ENCODE measurements at places on chromosomes 7 and 10. TPM values are rescaled to one million over a fixed set of nuclear protein-coding genes. Genes with fewer than 3 reads are reported as not detected.

DNA sequence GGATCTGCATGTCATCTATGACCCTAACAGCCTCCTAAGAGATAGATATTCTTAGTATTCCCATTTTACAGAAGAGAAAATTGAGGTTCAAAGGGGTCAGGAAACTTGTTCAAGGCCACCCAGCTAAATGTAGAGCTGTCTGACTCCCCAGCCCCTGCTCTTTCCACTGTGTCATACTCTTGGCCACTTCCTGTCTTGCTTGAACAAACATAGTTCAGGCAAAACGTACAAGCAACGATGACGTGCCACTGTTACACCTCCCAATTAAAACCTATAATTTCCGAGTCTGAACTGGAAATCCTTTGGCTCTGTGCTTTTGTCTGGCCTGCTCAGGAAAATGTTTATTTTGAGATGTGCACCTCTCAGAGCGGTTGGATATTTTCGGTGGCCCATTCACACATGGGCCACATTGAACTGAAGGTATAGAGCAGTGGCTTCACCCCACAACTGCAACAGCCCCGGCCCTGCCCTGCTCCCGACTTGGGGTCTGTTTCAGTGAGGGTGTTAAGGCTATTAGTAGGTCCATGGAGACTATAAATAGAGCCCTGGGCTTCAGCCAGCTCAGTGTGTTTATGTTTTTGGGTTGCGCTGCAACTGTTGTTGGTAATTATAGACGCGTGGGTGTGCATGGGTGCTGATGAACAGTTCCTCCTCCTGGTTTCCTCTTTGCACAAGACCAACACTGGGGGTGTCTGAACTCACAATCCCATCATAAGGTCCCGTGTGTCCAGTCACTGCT, 172.3 kb upstream of the ADO start:
- no peak for DNase-seq
- H3K36me3 ChIP-seq = no peaks in the 10 kb centered on the region
- no peak overlapping the region for H3K4me3 ChIP-seq
- no peaks in the 10 kb centered on the region for H3K4me1 ChIP-seq
- no peaks in the 10 kb centered on the region for H3K27me3 ChIP-seq

DNA sequence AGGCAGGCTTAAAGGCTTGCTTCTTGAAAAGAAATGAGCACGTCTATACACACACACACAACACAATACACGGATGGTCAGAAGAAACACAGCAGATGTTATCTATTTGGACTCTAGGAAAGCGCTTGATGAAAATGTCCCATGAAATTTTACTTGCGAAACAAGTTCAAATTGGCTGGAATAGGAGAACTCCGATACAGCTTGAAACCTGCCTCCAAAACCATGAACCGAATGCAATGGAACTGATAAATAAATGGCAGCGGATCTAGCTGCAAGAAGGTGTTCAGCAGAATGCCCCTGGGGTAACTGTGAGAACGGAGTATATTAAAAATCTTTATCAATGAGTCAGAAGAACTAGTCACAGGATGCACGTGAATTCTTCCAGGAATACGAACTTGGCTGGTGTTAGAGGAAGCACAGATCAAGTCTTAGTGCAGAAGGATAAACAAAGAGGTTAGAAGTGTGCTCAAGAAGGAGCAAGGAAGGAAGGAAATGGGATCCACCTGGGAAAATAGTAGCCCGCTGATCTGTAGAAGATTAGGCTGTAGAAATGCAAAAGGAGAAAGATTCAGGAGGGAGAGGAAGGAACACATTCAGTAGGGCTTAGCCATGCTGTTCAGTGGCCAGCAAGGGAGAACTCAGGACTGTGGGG, 142.0 kb upstream of the PRKCQ start:
- H3K27ac ChIP-seq = no peak overlapping the region
- H3K27me3 ChIP-seq = no peaks in the 10 kb centered on the region
- no peaks in the 10 kb centered on the region for H3K4me1 ChIP-seq
- DNase-seq = no peak

- no peaks in the 10 kb centered on the region for H3K36me3 ChIP-seq
- H3K27me3 ChIP-seq = no peaks in the 10 kb centered on the region
- no peak overlapping the region for H3K4me3 ChIP-seq
- H3K4me1 ChIP-seq = no peaks in the 10 kb centered on the region
Observed at GRCh38 chr10:113609704-113610108, 54.1 kb downstream of the NRAP start.

DNA sequence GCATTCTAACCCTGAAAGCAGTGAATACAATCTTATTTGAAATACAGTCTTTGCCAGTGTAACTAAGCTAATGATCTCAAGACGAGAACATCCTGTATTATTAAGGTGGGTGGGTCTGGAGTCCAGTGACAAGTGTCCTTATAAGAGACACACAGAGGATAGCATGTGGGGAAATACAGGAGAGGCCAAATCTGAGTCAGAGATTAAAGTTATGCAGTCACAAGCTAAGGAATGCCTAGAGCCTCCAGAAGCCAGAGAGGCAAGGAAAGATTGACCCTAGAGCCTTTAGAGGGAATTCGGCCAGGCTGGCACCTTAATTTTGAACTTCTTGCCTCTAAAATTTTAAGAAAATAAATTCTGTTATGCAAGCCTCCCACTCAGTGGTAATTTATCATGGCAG, 87.5 kb upstream of the HGF start:
- no peaks in the 10 kb centered on the region for H3K4me1 ChIP-seq
- H3K27me3 ChIP-seq = no peaks in the 10 kb centered on the region
- no peaks in the 10 kb centered on the region for H3K36me3 ChIP-seq
- DNase-seq = no peak

The WDFY4 gene
- total RNA-seq = 4.1 TPM

All from right lobe of liver (tissue), 6 donors.